PC-9 (cell line): ENCODE measurements at places on chromosomes 2 and 18. TPM values are rescaled to one million over a fixed set of nuclear protein-coding genes. Genes with fewer than 3 reads are reported as not detected.

The TBR1 gene
- not detected in 2 replicates for total RNA-seq

The MARCO gene
- total RNA-seq = not detected in 2 replicates

The MAP3K20 gene
- 58.5 and 60.5 TPM in 2 replicates for total RNA-seq

The ASIC4 gene
- 0.22 and 0.30 TPM in 2 replicates for total RNA-seq

The IHH gene
- not detected in 2 replicates for total RNA-seq

The DAPL1 gene
- not detected in 2 replicates for total RNA-seq

The SLC23A3 gene
- total RNA-seq = 7.1 and 7.9 TPM in 2 replicates

The FSHR gene
- total RNA-seq = not detected in 2 replicates

The CPS1 gene
- total RNA-seq = 20.3 and 27.5 TPM in 2 replicates

The GREB1 gene
- total RNA-seq = 0.20 and 0.37 TPM in 2 replicates

The IL36G gene
- total RNA-seq = not detected in 2 replicates

The HOXD8 gene
- total RNA-seq = 0.39 and 0.50 TPM in 2 replicates

The RAB17 gene
- 86.3 and 88.1 TPM in 2 replicates for total RNA-seq

The MALT1 gene
- 19.0 and 19.6 TPM in 2 replicates for total RNA-seq

The STON1 gene
- total RNA-seq = 1.4 and 1.7 TPM in 2 replicates

The USP37 gene
- total RNA-seq = 13.1 and 15.4 TPM in 2 replicates

The CRYGD gene
- not detected in 2 replicates for total RNA-seq

The PPP1R1C gene
- 13.4 and 27.5 TPM in 2 replicates for total RNA-seq

The NCKAP5 gene
- not detected in 2 replicates for total RNA-seq

The CABLES1 gene
- 10.0 and 11.8 TPM in 2 replicates for total RNA-seq

The KIAA2012 gene
- not detected in 2 replicates for total RNA-seq

The OR6B2 gene
- not detected in 2 replicates for total RNA-seq

The ARHGAP25 gene
- not detected in 2 replicates for total RNA-seq
